Progenitor cell of endocrine pancreas (in vitro differentiated cells): ENCODE measurements at places on chromosomes 11 and 22.

GRCh38 chr11:127238321-127238720 is 237.8 kb upstream of the KIRREL3 start:
- DNase-seq, result no peak

DNA sequence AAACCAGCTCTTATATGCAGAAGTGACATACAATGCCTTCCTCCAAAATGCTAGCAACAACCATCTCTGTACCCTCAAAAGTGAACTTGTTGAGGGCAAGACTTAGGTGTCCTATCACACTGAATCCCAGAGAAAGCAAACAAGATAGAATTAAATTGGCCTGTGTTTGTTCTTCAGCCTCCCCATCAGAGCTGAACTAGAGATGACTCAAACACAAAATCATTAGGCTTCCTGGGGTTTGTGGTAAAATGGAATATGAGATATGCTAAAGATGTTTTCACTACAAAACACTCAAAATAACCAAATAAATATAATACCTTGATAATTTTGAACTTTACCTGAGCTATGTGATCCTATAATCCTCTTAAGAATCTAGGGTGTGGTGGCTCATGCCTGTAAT is 31.6 kb downstream of the ZNF214 start:
- DNase-seq, result no peak

DNA sequence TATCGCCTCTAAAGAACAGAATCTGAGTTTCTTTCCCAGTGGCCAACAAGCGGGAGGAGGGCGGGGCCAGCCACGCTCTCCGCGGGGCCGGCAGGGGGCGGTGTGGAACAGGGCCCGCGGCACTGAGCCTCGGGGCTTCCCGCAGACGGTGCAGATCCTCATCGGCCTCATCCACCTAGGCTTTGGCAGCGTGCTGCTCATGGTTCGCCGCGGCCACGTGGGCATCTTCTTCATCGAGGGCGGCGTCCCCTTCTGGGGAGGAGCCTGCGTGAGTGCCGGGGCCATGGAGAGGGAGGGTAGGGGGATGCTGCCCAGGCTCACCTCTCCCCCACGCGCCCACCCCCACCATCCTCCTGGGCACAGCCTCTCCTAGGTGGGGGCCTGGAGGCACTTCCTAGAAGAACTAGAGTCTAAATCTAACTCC is 10.7 kb downstream of the MS4A15 start:
- DNase-seq, result no peak

DNA sequence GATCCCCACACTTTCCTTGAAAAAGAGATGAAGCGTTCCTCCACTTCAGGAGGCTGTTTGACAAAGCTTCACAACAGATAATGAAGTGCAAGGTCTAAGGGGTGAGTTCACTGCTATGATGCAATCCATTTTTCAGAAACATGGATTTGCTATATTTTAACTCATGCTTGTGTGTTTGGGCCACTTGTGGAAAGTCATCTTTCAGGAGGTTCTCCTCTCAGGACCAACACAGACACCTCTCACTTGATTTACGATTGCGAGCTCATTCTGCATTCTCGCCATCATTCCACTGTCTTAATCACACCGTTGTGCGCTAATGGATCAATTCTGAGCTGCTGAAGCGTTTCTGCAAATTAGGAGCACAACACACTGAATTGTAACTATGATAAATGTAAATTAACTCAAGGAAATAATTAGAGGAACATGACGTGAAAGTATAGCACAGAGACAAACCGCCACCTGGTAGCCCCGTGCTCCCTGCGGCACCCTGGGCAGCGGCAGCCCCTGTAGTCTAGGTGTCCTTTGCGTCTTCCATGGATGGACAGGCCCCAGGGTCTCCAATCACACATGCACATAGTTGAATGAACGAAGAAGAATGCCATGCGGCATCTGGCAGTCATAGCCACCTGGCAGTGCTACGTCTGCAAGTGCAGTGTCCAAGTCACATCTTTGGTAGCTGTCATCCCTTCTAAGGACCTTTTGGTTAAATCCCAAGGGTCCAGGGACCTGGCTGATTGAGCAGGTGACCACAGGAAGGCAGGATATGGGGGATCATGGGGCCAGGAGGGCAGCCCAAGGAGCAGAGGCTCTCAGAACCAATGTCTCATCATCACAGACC is 28.1 kb upstream of the RTL6 start:
- no peak for DNase-seq

DNA sequence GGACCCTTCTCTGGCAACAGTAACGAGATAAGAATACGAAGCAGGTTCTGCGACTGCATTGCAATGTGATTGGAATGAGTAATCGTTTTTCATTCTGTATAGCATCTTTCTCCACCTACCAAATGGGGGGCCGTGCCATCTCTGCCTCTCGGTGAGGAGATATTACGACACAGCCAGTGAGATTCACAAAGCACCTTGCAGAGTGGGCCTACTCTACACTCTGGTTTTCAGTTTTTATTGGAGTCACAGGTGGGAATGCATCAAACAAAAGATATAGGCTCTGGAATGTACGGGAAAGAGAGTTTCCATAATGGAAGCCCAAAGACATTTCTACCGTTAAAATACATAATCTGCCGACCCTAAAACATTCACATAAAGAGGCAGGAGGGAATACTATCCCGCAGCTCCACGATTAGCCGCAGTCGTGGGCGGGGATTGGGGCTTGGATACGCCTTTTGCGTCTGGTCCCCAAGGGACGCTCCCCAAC is 423 bp upstream of the RTN3 start:
- DNase-seq, result no peak

DNA sequence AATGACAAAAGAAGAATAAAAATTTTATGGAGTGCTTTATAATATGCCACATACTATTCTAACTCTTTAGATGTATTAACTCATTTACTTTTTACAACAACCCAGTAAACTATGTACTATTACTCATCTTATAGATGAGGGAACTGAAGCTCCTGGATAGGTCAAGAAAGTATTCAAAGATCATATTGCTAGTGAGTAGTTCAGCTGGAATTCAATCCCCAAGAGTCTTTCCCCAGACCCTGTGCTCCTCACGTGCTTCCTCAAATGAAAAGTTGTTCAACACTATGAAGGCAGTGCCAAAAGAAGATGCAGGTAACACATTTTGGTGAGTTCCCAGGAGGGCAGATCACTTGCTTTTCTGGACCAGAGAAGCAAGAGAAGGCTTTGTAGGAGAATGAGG is 46.8 kb downstream of the BTG4 start:
- DNase-seq, result no peak

DNA sequence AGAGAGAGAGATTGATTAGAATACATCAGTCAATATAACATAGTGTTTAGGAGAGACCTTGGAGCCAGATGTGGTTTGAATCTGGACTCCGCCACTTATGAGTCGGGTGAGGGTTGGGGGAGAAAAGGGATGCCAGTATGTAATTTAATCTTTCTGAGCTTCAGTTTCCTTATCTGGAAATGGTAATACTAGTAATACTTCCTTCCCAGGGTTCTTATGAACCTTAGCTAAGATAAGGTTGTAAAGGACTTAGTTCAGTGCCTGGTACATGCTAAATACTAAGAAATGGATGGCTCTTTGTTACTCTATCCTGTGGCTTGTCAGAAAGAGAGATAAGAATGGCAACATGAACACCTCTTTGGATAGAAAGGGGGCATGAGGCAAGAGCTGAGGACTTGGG is 226.1 kb upstream of the NARS2 start:
- no peak for DNase-seq

- no peak for DNase-seq
Observed at GRCh38 chr11:71305451-71306125, 53.2 kb upstream of the SHANK2 start.

DNA sequence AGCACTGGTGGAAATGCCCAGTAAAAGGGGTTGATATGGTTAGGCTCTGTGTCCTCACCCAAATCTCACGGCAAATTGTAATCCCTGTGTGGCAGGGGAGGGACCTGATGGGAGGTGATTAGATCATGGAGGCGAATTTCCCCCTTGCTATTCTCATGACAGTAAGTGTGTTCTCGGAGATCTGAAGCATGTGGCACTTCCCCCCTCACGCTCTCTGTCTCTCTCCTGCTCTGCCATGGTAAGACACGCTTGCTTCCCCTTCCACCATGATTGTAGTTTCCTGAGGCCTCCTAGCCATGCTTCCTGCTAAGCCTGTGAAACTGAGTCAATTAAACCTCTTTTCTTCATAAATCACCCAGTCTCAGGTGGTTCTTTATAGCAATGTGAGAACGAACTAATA is 37.4 kb downstream of the PACSIN2 start:
- DNase-seq, result no peak

GRCh38 chr11:67406969-67407687 is 3.2 kb downstream of the TBC1D10C start:
- no peak for DNase-seq

DNA sequence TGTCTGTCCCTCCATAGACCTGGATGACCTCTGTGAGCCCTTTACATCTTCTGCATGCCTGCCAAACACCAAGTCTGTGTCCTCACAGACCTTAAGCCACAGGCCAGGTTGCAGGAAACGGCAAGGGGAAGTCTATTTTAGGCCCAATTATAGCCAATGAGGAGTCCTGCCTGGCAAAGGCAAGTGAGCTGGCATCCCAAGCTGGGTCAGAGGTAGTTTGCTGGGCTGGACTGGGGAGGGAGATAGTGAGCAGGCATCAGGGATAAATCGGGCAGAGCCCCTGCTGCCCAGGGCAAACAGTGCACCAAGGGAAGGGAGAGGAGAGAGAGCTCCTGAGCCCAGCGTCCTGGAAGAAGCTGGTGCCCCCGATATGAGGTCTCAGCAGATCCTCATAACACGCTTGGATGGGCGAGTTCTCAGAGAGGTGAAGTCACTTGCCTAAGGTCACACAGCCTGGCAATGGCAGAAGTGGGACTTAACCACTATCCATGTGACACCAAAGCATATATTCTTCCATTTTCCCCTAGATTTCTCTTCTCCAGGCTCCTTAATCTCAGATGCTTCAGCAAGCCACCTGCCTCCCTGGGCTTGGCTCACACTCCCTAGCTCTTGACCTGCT is 3.7 kb upstream of the RELT start:
- no peak for DNase-seq

DNA sequence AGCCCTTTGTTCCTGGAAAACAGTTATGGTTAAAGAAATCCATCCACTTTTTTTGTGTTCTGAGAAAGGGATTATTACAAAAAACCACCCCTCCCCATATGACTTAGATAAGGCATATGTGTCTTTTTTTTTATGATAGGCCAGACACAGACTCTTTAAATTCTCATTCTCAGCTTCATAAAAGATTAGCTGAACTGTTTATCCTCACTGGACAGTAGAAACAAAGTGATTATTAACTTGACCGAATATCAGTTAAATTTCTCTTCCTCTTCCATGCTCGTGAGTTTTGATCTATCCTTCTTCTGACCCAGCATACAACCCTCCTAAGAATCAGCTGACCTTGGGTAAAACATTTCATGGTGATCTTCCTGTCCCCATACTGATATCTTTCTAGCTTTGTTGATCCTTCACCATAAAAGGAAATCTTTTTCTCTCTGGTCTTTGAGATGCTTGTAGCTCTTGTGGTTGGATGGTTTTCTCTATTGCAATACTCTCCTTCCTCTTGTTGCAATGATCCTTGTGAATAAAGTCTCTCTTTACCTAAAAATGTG is 26.2 kb downstream of the OR2AG2 start:
- no peak for DNase-seq

DNA sequence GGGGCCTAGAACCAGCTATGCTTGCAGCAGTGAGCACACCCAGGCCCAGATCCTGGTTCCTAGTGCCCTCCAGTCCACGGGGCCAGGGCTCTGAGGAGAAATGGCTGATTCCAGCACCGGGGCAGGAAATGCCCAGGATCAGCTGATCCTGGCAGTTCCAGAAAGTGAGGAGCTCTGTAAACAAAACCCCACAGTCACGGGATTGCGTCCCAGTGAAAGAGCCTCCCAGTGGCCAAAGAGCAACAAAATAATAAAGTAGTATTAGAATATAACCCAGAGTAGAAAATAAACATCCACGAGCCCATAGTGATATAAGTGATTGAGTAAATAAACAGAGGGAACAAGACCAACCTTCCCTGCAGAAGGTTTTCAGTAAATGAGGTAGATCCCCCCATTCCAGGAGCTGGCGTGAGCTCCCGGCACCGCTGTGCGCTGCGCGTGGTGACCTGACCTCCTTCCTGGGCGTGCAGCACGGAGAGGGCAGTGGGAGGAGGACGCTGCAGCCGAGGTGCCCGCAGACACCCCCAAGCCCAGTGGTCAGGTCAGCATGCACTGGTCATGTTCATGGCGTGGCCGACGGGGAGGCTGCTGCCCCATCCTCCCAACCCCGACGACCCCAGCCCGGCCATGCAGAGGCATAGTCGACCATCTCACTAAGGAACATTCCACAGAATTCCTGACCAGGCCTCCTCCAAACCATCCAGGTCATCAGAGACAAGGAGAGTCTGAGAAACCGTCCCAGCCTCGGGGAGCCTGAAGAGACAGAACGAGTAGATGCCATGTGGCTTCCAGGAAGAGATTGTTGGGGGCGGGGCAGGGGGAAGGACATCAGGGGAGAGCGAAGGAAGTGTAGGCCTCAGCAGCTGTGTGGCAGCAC is 19.8 kb downstream of the PTDSS2 start:
- no peak for DNase-seq

GRCh38 chr22:42972649-42973535 is 42.1 kb downstream of the PACSIN2 start:
- DNase-seq, result no peak

- no peak for DNase-seq
Observed at GRCh38 chr22:47551431-47551775, 789.0 kb downstream of the TBC1D22A start.

GRCh38 chr11:120147094-120147949 is 9.4 kb upstream of the TRIM29 start:
- no peak for DNase-seq

DNA sequence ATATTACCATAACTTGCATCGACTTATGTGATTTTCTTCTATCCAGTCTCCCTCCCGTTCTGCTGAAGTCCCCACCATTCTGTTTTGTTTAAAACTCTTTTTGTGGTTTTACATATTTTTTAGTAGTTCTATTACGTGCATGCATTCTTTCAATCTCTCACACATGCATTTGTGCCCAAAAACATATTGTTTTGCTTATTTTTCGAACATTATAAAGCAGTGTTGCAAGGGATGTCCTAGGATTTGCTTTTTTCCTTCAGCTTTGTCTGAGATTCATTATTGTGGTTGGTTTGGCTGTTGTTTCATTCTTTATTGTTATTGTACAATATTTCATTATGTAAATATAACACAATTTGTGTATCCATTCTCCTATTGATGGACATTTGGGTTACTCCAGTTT is 235.7 kb downstream of the DYNC2H1 start:
- DNase-seq, result no peak

DNA sequence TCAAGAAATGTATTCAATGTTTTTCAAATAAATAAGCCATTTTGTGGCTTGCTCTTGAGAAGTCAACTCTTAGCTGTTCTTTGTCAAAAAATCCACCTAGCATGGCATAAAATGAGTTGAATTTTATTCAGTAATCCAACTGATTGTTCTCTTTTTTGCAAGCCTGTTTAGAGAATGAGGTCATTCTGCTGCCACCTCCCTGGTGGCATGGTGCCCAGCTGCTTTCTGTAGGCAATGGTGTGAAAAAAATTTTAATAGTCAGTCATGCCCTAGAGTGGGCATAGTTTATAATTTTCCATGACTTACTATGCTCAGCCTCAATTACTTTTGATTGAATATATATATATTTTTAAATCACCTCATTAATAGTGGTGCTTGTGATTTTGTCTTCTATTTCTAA is 177.2 kb downstream of the INSC start:
- DNase-seq, result no peak

GRCh38 chr11:114664641-114665040 is 13.7 kb upstream of the NXPE2 start:
- DNase-seq, result no peak
